ENCODE measurements at places on chromosomes 7 and 10.
A peak's percentile ranks its signal among the peaks of the same experiment; 100 is the strongest.

GRCh38 chr10:125004571-125005311 lies 62.8 kb downstream of the ZRANB1 start:
- H3K4me1 ChIP-seq: no peaks in the 10 kb centered on the region
- H3K4me3 ChIP-seq: no peak overlapping the region
- peaks cover 5% of the 10 kb centered on the region for H3K36me3 ChIP-seq
- H3K27ac ChIP-seq: no peak overlapping the region
- no peak for DNase-seq

DNA sequence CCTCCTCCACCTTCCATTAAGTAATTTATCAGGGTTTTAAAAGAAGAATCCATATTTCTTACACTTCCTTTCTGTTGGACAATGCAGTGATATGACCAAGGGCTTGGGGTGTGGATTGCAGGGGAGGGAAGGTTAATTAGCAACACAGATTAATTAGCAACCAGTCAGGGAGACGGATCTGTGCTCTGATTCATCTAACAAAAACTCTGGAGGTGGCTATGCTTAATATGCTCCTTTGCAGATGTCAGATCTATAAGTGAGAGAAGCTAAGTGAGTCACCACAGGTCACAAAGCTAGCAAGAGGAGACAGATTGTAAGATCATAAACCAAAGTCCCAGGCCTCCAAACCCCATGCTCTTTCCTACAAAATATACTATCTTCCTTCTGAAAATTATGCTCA lies 178.8 kb upstream of the ITGB1 start:
- H3K36me3 ChIP-seq: peaks cover 26% of the 10 kb centered on the region
- H3K27ac ChIP-seq: peak overlapping the region; percentile 96

- no peaks in the 10 kb centered on the region for H3K4me1 ChIP-seq
- H3K4me3 ChIP-seq: no peak overlapping the region
- no peaks in the 10 kb centered on the region for H3K36me3 ChIP-seq
- H3K27ac ChIP-seq: no peak overlapping the region
- H3K27me3 ChIP-seq: peaks cover 32% of the 10 kb centered on the region
Measured at GRCh38 chr7:31108097-31108657, 56.1 kb downstream of the ADCYAP1R1 start.

GRCh38 chr10:89632824-89633223 lies 12.2 kb downstream of the PANK1 start:
- no peaks in the 10 kb centered on the region for H3K27me3 ChIP-seq
- no peak overlapping the region for H3K4me3 ChIP-seq
- no peaks in the 10 kb centered on the region for H3K36me3 ChIP-seq
- H3K4me1 ChIP-seq: no peaks in the 10 kb centered on the region
- no peak for DNase-seq

GRCh38 chr7:118259115-118259514 lies 34.6 kb downstream of the ANKRD7 start:
- no peaks in the 10 kb centered on the region for H3K36me3 ChIP-seq
- peaks cover 12% of the 10 kb centered on the region for H3K27me3 ChIP-seq

- H3K27me3 ChIP-seq: peaks cover 48% of the 10 kb centered on the region
- no peaks in the 10 kb centered on the region for H3K36me3 ChIP-seq
- peak overlapping the region; percentile 50 for H3K4me3 ChIP-seq
- peaks cover 10% of the 10 kb centered on the region for H3K4me1 ChIP-seq
Measured at GRCh38 chr7:149741629-149742028, 31.8 kb downstream of the ZNF467 start.

Measured in central memory CD8-positive, alpha-beta T cell (primary cell).